Neural crest cell (in vitro differentiated cells): ENCODE measurements at places on chromosomes 1 and 21.

- peak; percentile 55 for DNase-seq
Measured at GRCh38 chr1:150281221-150281757, 1.1 kb upstream of the CIART start.

GRCh38 chr1:15107058-15107687 lies 46.4 kb upstream of the TMEM51 start:
- DNase-seq, result no peak

DNA sequence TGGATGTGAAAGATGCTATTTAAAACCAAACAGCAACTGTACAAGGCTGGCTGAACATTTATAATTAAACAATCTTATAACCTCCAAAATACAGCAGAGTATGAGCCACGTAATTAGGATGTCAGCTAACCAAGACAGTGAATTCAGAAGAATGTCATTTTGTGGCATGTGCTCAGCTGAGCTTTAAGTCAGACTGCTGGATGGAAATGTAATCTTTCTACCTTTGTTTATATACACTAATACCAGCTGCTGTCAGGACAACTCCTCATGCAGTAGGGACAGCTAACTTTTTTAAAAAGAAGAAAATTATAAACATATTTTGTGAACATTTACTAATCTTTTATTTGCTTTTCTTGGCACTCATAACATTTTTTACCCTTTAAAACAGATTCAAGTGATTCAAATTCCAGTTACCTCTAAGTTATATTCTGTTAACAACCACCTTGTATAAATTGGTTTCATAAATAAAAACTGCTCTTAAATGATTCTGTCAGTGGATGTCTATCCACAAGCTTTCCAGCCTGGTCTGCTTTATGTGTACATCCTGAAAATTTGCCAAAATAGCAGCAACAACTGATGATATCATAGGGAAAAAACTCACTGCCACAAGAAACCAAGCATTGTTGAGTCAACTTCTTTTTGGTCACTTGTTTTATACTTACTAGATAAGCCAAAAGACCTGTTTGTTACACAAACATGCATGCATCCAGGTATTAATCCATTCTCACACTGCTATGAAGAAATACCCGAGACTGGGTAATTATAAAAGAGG lies 36.1 kb downstream of the DPH5 start:
- DNase-seq, result no peak

DNA sequence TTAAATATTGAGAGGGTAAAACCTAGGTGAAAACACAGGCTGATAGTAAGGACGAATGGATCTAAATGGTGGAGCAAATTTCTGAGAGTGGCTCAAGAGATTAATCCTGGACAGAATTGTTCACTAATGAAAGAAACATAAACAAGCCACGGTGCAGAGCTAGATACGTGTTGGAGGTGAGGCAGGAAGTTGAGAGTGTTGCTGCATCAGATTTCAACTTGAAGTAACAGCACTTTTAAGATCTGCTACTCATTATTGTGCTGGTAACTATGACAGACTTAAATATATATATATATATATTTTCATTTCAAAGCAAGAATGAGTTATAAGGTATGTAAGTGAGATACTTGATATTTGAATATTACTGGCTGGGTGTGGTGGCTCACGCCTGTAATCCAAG lies 64.9 kb downstream of the PTGS2 start:
- DNase-seq, result no peak

DNA sequence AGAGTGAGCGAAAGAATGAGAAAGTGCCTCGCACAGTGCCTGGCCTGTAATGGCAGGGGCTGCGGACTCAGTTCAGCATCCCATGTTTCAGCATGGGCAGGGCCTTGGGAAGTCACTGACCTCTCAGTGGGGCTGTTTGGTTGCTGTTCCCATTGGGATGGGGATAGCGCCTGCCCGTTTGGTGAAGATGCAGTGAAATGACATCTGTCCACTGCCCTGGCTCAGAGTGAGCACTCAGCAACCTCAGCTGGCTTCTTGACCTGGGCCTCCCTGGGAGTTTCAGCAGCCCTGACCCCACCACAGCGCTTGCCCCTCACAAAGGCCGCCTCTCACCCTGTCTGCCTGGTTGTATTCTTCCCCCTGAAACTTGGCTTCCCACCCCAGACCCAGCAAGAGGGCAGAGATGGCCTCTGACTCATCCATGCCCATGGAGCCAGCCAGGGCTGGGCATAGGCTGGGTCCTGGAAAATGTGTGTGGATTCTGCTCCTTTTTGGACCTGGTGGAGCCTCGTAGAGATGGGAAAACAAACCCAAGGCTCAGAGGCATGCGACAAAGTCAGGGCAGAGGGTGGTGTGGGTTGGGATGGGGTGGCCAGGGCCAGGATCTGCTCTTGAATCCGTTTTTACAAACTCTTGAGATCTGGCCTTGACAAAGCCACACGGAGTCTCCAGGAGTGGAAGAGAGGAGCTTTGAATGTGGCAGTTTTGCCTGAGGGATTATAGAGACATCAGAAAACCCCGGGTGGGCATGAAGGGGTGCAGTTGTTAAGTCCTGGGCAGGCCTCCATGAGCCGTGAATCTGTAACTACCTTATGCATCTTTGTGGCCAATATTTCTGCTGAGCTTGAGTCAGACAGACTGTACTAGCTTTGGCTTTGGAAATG lies 1.2 kb downstream of the XKR8 start:
- no peak for DNase-seq

DNA sequence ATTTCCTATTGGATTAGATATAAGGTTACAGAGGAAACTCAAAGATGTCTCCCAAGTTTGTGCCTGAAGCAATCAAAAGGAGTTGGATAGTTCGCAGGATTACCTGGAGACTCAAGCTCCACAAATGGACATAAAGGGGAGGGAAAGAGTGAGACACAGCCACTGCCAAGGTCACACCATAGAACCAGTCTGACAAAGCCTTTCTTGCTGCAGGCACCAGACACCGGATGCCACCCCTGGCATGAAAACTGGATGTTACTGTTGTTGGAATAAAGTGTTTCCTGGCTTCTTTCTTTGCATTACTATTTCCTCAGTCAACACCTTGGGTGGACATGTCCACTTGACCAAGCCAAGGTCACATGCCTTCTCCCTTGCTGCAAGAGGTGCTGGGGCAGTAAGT lies 70.6 kb downstream of the SNRPE start:
- no peak for DNase-seq

DNA sequence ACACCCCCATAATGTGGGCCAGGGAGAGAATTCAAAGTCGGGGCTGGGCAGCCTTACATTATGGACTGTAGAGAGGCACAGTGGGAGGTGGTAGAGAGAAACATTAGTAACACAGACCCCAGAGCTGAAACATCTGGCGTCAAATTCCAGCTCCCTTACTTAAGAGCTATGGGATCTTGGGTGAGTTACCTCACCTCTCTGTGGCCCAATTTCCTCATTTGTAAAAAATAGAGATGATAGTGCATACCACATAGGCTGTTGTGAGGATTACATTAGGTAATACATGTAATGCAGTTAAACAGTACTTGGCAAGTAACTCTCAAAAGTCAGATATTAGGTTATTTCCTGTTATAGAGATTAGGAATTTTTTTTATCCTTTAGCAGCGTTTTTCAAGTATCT lies 160.5 kb upstream of the KIAA0040 start:
- DNase-seq, result no peak

GRCh38 chr1:178682429-178682828 lies 42.6 kb upstream of the RALGPS2 start:
- DNase-seq, result no peak

DNA sequence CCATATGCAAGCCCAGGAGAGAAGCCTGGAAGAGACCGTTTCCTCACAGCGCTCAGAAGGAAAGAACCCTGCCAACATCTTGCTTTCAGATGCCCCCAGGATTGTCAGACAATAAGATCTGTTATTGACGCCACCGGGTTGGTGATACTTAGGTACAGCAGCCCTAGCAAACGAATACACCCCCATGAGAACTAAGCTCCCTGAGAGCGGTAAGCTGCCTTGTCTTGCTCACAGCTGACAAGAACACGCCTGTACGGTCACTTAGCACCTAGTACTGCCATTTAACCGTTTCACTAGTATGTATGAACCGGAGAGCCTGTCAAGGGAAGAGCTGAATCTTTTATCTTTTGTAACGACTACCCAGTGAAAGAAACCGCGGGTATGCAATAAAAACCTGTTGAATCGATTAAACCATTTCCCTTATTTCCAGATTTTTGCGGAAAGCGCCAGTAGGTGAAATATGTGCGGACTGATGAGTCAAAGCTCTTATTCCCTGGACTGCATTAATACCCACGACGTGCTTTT lies 619 bp upstream of the ZBTB8B start:
- peak; percentile 8 for DNase-seq

DNA sequence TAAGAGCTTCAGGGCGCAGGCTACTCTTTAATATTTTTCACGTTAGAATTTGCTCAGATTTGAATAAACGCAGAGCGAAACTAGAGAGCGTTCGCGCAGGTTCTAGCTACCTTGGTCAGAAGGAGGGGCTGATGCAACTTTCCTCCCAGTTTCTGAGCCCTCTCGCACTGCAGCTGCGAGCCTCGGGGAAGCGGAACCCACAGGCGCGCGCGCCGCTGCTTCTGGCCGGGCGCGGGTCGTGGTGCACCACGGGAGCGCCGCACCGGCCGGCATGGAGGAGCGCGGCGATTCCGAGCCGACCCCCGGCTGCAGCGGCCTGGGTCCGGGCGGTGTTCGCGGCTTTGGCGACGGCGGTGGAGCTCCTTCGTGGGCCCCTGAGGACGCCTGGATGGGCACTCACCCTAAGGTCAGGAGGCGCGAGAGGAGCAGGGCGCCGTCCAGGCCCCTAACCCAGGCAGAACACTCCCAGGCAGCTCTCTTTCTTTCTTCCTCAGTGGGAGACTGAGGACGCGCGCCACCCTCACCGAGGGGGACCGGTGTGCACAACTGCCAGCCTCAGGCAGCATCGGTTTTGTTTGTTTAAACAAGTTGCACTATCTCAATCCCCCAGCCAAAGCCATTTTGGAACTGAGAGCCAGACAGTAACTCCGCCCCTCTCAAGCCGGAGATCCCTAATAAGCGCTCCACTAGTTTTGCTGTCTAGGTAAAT lies at the start of gene TSEN15:
Gene TSEN15 (plus strand): TSS at position 246 of the 709 bp plus-strand sequence. CDS start 26 bp downstream, at position 272.
- peak; percentile 65 for DNase-seq

DNA sequence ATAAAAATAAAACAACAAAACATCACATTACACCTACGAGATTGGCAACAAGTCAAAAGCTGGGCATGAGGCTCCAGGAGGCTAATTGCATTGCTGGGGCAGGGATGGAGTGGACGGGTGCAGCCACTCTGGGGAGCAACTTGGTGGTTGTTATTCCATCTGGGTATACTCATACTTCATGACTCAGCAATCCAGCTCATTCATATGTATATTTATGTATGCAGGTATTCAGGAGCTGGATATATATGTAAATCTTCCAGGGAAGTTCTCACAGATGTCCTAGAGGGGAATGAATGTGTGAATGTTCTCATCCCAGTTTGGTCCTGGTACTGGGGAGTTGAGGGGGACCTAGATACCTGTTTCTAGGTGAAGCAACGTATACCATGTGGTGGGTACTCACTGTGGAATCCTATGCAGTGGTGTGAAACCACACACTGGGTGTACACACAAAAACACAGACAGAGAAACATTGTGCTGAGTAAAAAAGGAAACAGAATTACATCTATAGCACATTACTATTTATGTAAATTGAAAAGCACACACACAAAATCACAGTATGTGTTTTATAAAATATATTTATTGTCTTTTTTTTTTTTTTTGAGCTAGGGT lies 79.7 kb upstream of the RAB4A start:
- no peak for DNase-seq

- DNase-seq, result peak; percentile 32
Measured at GRCh38 chr1:232629250-232630046, 485 bp downstream of the SIPA1L2 start.

- no peak for DNase-seq
Measured at GRCh38 chr1:6358144-6358624, 35.4 kb downstream of the ACOT7 start.

GRCh38 chr1:193856261-193856660 lies 669.8 kb upstream of the B3GALT2 start:
- DNase-seq, result no peak

GRCh38 chr1:154344977-154345837 lies 19.9 kb downstream of the ATP8B2 start:
- peak; percentile 49 for DNase-seq

DNA sequence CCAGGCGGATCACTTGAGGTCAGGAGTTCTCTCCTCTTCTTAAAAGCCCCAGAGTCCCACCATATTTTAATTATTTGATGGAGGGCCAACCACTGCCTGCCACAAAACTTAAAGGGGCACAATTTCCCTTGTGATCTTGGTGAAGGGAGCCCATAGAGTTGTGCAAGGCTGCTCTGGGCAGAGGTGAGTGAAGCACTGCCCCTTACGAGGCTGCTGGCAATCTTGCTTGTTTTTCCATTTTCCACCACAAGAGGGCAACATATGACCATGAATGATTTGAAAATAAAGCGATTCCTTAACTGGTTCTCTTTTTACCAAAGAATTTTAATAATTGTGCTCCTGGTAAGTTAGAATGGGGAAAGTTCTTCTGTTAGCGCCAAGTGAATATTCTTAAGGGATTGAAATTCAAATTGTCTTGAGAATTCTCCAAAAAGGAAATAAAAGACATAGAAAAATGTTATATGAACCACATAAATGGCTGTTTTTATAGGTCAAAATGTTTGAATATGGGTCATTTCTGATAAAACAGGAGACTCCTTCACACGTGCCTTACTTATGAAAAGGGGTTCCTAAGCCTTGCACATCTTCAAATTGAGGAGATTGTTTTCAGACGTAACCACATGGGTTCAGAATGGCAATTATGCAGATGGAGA lies 22.7 kb downstream of the PGM1 start:
- peak; percentile 76 for DNase-seq

- no peak for DNase-seq
Measured at GRCh38 chr1:237789619-237790018, 101.1 kb downstream of the ZP4 start.

GRCh38 chr21:17428484-17428869 lies 84.4 kb upstream of the CXADR start:
- DNase-seq, result no peak

GRCh38 chr1:245067257-245067656 lies 87.5 kb upstream of the KIF26B start:
- no peak for DNase-seq

DNA sequence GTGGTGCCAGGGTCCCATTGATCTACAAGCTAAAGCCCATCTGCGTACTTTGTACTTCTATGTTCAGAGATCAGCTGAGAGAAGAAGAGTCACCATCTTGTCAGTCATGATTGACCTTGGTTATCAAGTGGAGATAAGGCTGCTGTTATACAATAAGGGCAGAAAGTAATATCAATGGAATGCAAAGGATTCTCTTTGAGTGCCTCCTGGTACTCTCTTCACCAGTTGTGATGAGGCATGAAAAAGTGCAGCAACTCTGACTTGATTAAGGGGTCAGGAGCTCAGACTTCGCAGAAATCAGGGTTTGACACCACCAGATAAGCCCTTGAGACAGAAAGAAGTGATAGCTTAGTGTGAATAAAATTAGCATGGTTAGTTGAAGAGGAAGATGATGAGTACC lies 25.7 kb upstream of the SYT14 start:
- no peak for DNase-seq
